ENCODE measurements at places on chromosomes 2 and 18. TPM values are rescaled to one million over a fixed set of nuclear protein-coding genes. Genes with fewer than 3 reads are reported as not detected.

Gene IL37
- not detected for total RNA-seq

DNA sequence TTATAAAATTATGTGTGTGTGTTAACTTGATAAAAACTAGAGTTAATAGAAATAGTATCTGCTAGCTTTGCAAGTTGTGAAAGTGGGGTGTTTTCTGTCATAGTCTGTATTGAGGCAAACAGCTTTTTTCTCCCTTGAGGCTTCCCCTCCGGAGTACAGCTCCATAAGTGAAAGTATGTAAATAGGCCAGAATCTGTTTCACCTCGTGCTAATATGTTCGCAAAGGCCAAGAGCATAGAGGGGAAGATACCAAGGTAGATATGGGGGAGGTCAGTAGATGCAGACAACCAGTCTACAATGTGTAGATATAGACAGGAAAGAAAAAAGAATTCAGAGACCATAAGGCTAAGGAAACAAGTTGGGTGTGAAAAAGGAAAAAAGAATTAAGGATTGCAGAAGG, 72.9 kb downstream of the PTRHD1 start:
- ATAC-seq, result no peak

- no peak for ATAC-seq
These were observed 143.8 kb upstream of the SLC1A4 start for GRCh38 chr2:64845273-64845905.

- no peak for ATAC-seq
These were observed 687.6 kb upstream of the HS6ST1 start for GRCh38 chr2:129006135-129006886.

DNA sequence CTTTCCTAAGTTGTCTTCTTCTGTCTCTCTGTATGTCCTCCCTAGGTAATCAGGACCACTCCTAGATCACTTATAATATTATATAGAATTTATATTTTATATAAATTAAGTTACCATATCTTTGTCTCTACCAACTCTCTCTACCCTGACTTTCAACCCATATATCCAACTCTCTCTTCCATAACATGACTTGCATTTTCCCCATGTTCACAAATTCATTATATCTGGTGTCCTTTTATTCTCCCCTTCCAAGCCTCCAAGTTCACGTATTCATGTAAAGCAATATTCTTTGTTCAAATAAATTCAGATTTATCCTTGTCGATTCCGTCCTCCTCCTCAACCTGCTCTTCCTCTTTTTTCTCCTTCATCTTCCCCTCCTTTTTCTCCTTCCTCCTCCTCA, 127.5 kb downstream of the XIRP2 start:
- no peak for ATAC-seq

All from activated T-helper 17 cell treated with anti-CD3 and anti-CD28 coated beads, Interleukin-2, amount 50 U/mL, for 72 hours (primary cell).